CD8-positive, alpha-beta memory T cell (primary cell): ENCODE measurements at places on chromosomes 13 and 19. TPM values are rescaled to one million over a fixed set of nuclear protein-coding genes. Genes with fewer than 3 reads are reported as not detected.

The SLC10A2 gene
- total RNA-seq = not detected

The ZNF823 gene
- total RNA-seq = 4.4 TPM

The CEACAM4 gene
- total RNA-seq = not detected

The RNF17 gene
- not detected for total RNA-seq

DNA sequence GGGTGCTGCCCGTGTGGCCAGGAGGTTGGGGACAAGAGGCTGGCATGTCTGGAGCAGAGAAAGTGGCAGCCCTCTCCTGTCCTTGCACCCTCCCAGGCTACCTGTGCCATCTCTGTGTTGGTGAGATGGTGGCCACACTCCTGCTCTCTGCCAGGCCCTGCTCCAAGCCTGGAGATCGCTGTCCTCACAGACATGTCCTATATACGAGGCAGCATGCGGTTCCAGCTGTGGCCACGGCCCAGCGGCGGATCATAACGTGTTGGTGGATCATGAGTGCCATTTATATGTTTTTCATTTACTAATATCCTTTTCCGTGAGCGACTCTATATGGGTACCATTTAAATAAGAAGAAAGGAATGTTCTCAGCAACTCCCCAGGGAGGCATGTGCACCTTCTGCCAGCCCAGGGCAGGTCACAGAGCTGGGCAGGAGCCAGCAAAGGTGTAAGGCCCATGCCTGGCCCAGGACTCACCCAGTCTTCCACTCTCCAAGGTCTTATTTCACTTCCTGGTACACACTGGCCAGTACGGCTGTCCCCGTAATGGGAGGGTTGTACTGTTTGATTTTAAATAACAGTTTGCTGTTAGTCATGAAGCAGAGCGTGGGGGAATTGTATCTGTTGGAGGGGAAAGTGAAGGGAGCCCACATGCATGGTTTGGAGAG lies 47.2 kb upstream of the LDLR start:
- H3K4me3 ChIP-seq = no peak overlapping the region
- H3K36me3 ChIP-seq = peaks cover 14% of the 10 kb centered on the region
- H3K27ac ChIP-seq = no peak overlapping the region
- no peak for DNase-seq

DNA sequence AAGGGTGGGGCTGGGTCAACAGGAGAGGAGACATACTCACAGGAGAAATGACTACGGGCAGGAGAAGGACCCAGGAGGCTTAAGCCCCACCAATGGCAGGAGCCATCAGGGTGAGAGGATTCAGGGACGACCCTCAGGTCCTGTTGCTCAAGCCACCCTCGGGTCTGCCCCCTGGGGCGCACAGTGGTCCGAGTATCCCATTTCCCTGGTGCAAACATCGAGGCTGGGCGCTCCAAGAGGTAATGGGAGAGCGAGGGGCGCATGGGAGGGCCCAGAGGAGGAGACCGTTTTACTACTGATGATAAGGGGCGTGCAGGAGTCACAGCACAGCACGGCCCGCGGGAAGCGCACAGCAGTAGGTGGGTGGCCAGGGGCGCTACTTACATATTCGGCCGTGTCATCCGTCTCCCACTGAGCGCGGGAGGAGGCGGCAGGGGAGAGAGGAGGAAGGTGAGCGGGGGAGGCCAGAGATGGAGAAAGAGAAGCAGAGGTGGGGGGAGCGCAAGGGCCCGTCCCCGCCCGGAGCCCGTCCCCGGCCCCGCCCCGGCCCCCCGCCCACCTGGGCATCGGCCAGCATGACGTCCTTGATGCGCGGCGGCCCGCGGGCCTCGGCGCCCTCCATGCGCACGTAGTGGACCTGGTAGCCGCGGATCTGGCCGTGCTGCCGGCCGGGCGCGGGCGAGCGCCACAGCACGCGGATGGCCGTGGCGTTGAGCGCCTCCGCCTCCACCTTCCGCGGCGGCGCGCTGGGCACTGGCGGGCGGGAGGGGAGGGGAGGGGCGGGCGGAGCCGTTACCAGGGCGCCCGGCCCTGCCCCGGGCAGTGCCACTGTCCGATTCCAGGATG lies 111.5 kb downstream of the PTPRS start:
- H3K36me3 ChIP-seq = no peaks in the 10 kb centered on the region
- no peak for DNase-seq
- H3K4me1 ChIP-seq = no peaks in the 10 kb centered on the region
- H3K4me3 ChIP-seq = no peak overlapping the region
- H3K27ac ChIP-seq = no peak overlapping the region

- peak; percentile 25 for DNase-seq
- no peak overlapping the region for H3K27ac ChIP-seq
- H3K4me3 ChIP-seq = no peak overlapping the region
Measured at GRCh38 chr19:49327878-49328544, 3.0 kb upstream of the SLC6A16 start.

DNA sequence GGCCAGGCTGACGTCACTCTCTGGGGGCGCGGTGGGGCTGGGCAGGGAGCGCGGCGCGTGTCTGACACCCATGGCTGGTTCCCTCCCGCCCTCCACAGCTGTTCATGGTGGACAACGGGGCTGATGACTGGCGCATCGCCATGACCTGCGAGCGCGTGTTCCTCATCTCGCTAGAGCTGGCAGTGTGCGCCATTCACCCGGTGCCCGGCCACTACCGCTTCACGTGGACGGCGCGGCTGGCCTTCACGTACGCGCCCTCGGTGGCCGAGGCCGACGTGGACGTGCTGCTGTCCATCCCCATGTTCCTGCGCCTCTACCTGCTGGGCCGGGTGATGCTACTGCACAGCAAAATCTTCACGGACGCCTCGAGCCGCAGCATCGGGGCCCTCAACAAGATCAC lies 14.7 kb downstream of the KCNN1 start:
- DNase-seq = no peak
- no peak overlapping the region for H3K27ac ChIP-seq
- H3K27me3 ChIP-seq = no peaks in the 10 kb centered on the region
- H3K36me3 ChIP-seq = no peaks in the 10 kb centered on the region
- H3K4me3 ChIP-seq = no peak overlapping the region
- no peaks in the 10 kb centered on the region for H3K4me1 ChIP-seq

GRCh38 chr13:110353339-110353977 lies 46.4 kb downstream of the COL4A2 start:
- H3K27me3 ChIP-seq = no peaks in the 10 kb centered on the region
- H3K4me1 ChIP-seq = no peaks in the 10 kb centered on the region
- no peak overlapping the region for H3K27ac ChIP-seq
- no peak for DNase-seq

GRCh38 chr13:102128216-102128810 lies 273.5 kb downstream of the FGF14 start:
- DNase-seq = no peak
- no peaks in the 10 kb centered on the region for H3K36me3 ChIP-seq
- no peak overlapping the region for H3K27ac ChIP-seq
- no peak overlapping the region for H3K4me3 ChIP-seq
- no peaks in the 10 kb centered on the region for H3K27me3 ChIP-seq

DNA sequence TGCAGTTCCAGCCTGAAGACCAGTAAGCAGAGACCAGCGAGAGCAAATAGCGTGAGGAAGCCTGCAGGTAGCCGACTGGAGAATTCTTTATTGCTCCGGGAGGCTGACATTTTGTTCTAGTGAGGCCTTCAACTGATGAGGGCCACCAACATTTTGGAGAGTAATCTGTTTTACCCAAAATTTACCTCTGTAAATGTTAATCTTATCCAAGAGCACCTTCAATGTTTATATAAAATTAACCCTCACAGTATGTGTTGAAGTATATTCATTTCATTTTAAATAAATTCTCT lies 546.4 kb upstream of the SLITRK5 start:
- no peak overlapping the region for H3K4me3 ChIP-seq
- no peaks in the 10 kb centered on the region for H3K36me3 ChIP-seq

DNA sequence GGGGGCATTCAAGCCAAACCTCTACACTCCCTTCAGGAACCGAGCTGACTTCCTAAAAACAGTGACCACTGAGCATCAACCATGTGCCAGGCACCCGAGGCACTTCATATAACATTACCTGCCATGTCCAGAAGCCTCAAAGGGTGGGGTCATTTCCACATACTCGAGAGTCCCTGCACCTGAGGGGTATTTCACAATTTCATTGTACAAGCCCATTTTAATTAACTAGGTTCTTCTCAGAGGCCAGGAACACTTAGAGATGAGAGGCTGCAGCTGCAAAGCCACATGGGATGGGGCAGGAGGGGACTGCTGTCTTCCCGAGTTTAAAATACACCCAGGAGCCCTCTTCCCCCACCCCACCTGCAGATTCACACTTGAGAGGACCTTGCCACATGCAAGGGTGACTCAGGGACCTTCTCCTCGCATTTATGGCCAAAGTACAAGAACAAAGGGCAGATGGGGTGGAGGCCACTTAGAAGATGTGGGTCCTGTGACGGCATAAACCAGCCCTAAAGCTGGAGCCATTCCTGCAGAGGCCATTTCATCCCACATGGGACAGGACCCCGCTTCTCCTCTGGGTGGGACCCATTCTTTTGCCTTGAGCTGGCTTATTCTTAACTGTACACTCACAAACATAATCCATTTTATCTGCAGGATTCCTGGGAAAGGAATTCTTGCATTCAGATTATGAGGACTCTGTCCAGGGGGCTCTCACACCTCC lies 43.9 kb downstream of the RAB20 start:
- H3K27ac ChIP-seq = no peak overlapping the region
- H3K27me3 ChIP-seq = no peaks in the 10 kb centered on the region
- H3K4me1 ChIP-seq = no peaks in the 10 kb centered on the region
- no peak for DNase-seq
- no peak overlapping the region for H3K4me3 ChIP-seq

- H3K27me3 ChIP-seq = no peaks in the 10 kb centered on the region
- H3K4me1 ChIP-seq = no peaks in the 10 kb centered on the region
- no peak overlapping the region for H3K4me3 ChIP-seq
- DNase-seq = no peak
- H3K36me3 ChIP-seq = no peaks in the 10 kb centered on the region
Measured at GRCh38 chr13:41554626-41555386, 97.5 kb downstream of the RGCC start.

- no peak overlapping the region for H3K4me3 ChIP-seq
- no peaks in the 10 kb centered on the region for H3K27me3 ChIP-seq
- H3K27ac ChIP-seq = no peak overlapping the region
- H3K4me1 ChIP-seq = no peaks in the 10 kb centered on the region
- no peaks in the 10 kb centered on the region for H3K36me3 ChIP-seq
Measured at GRCh38 chr19:19549804-19550464, 11.9 kb downstream of the CILP2 start.

DNA sequence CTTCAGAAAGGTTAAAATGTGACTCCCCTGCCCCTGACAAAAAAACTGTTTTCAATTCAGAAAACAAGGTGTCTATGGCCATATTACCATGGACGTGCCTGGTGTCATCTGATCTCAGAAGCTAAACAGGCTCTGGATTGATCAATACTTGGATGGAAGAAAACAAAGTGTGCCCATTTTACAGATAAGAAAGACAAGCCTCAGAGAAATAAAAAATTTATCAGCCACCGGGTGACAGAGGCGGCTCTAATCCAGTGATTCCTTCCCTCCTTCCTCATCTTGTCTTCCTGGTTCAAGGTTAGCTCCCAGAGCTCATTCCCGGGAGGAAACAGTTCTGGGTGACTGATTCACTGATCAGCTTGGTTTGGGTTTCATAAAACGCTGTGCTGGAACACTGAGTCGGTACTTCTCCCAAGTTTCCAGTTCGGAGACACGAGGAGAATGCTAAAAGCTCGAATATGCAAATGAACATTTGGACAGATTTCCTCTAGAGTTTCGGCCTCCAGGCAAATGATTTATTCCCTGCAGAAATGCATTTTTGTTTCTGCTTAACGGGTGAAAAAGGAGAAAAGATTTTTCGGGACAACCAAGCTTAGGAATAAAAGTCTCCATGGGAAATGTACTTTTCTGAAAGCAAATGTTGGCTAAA lies 211.2 kb downstream of the UQCRFS1 start:
- no peaks in the 10 kb centered on the region for H3K27me3 ChIP-seq
- no peaks in the 10 kb centered on the region for H3K4me1 ChIP-seq
- H3K27ac ChIP-seq = no peak overlapping the region
- no peaks in the 10 kb centered on the region for H3K36me3 ChIP-seq

GRCh38 chr13:44244288-44244687 lies 129.3 kb upstream of the SERP2 start:
- H3K4me1 ChIP-seq = no peaks in the 10 kb centered on the region
- H3K36me3 ChIP-seq = no peaks in the 10 kb centered on the region
- no peaks in the 10 kb centered on the region for H3K27me3 ChIP-seq
- no peak overlapping the region for H3K27ac ChIP-seq
- no peak overlapping the region for H3K4me3 ChIP-seq

GRCh38 chr13:50227361-50227760 lies 212.1 kb downstream of the KCNRG start:
- H3K27me3 ChIP-seq = no peaks in the 10 kb centered on the region
- DNase-seq = no peak
- H3K27ac ChIP-seq = no peak overlapping the region
- H3K4me1 ChIP-seq = peaks cover 7% of the 10 kb centered on the region
- no peaks in the 10 kb centered on the region for H3K36me3 ChIP-seq

DNA sequence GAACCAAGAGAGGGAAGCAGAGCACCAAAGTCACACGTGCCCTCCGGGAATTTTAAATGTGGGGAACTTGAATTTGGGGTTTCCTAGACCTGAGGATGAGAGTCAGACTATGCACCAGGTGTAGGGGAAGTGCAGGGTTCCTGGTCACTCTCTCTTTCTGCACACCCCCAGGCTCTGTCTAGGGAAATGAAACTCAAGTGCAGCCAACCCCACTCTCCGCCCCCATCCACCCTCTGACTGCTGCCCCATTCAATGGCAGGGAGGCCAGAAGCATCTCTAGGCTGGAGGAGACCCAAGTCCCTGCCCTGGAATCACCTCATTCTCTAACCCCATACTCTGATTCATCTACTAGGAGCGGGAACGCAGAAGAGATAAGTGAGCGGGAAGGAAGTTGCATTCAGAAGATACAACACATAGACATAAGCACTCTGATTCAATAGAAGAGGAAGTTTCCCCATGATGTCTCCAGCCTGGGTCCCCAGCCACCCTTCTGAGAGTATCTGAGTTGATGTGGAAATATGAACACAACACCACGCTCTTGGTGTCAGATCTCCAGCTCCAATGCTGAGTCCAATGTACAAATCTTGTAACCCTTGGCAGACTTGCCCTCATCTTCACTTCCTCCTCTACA lies 4.7 kb upstream of the SIGLEC14 start:
- H3K36me3 ChIP-seq = no peaks in the 10 kb centered on the region
- H3K4me1 ChIP-seq = no peaks in the 10 kb centered on the region
- H3K27ac ChIP-seq = no peak overlapping the region
- no peak for DNase-seq
- peaks cover 3% of the 10 kb centered on the region for H3K27me3 ChIP-seq
